ENCODE measurements at places on chromosomes 16 and 17. TPM values are rescaled to one million over a fixed set of nuclear protein-coding genes. Genes with fewer than 3 reads are reported as not detected.
A peak's percentile ranks its signal among the peaks of the same experiment; 100 is the strongest.

DNA sequence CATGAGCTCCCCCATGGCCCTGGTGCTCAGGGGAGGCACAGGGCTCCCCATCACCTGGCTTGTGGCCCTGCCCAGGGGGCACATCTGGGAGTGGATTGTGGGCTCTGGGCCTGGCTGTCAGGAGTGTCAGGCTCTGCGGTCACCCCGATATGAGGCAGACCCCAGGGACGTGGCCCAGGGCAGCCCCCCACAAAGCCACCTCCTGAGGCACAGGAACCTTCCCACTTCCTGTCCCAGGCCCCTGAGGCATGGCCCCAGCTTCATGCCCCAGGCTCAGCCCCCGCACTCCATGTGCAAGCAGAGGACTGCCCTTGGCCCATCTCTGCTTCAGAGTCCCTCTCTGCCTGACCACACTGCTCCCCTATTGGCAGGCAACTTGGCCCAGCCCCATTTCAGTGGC, 160.3 kb downstream of the PCTP start:
- no peak for DNase-seq

DNA sequence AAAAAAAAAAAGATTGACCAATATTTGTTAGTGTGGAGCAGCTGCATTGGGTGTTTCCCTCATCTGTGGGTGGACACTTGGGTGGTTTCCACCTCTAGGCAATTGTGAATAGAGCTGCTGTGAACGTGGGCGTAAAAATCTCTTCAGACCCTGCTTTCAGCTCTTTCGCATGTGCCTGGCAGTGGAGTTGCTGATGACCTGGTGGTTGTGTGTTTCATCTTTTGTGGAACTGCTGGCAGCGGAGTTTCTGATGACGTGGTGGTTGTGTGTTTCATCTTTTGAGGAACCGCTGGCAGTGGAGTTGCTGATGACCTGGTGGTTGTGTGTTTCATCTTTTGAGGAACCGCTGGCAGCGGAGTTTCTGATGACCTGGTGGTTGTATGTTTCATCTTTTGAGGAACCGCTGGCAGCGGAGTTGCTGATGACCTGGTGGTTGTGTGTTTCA, 21.4 kb downstream of the ZC3H18 start:
- DNase-seq: peak; percentile 73

DNA sequence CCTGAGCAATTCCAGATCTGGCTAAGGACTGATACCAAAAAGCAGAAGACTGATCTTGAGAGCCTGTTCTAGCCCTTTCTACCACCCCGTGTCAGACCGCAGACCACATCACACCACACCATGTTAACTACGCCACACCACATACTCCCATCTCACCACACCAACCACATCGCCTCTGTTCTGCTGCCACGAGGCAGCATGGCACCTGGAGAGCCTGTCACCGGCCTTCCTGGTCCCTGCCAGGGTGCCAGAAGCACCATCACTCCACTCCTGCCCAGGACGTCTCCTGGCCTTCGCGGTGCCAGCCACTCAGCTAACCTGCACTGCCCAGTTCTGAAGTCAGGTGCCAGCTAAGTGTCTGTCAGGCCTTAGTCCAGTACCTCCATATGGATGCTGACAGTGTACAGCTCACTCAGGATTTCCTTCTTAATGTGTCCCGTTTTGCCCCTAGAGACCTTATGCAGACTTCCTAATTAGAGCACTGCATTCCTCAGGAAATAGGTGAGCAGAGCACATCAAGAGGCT, 37.2 kb upstream of the BCAR1 start:
- DNase-seq: no peak

DNA sequence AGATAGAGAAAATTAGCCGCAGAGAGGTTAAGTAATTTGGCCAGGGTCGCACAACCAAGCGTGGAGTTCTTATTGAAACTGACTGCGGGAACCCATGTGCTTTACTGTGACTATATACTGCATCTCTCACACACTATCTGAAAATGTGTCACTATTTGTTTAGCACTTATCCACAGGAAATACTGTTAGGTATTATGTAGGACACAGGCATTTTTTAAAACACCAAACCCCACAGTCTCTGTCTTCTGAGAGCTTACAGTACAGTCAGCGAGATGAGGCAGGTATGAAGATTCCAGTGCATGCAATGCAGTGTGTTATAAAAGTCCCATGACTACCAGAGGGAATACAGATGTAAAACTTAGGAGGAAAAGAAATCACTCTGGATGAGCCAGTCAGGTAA, 11.3 kb downstream of the RBL2 start:
- no peak for DNase-seq

DNA sequence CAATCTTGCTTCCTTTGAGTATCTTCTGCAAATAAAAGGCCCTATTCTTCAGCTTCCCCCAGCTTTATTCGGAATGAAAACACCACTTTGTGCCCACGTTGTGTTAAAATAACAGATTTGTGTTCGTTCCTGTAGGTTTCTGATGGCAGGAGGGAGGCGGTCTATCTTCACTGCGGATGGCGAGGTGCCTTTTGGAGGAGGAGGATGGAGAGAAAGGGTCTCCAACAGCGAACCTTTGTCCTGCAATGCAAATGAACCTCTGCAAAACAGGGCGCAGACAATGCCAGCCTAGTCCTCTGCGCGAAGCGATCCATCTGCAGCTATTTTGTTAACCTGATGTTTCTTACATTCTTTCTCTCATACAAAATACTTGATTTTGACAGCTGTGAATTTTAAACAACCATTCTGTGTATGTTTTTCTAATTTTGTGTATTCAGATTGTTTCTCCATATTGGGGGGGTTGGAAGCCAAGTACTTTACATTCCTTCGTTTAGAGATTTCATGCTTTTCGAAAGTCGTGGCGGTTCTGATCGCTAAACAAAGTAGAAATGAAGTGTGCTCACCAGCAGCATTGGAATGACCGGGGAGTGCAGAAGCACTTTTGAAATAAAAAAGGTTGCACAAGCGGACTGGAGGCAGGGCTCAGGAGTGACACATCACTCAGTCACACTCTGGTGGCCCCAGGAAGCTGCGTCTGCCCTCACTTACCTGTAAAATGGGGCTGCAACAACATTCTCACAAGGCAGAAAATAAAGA, 279.0 kb upstream of the IRX5 start:
- peak; percentile 13 for DNase-seq

DNA sequence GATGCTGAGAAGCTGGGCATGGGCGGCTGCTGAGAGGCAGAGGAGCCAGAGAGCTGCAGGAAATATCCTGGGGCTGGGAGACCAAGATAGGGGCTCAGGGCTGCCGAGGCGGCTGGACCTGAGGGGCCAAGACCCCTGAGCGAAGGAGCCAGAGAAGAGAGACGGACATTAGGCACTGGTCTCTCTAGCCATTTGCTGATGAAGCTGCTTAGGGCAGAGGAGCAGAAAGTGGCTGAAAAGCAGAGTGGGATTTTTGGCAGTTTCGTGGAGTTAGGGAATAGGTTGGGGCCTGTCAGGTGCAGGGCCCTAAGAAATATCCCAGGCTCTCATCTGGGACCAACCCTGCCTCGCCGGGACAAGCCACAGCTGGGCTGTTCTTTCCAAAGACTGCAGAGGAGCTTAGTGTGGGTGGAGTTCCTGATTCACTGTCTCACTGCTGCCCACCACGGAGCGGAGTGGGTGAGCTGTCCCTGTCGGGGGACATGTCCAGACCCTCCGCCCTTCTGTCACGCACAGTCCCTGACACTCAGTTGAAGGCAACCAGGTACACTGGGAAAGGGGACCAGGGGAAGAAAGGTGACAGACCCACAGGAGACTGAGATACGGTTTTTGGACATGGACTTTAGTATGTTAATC, 11.3 kb upstream of the DNASE1 start:
- DNase-seq: no peak

DNA sequence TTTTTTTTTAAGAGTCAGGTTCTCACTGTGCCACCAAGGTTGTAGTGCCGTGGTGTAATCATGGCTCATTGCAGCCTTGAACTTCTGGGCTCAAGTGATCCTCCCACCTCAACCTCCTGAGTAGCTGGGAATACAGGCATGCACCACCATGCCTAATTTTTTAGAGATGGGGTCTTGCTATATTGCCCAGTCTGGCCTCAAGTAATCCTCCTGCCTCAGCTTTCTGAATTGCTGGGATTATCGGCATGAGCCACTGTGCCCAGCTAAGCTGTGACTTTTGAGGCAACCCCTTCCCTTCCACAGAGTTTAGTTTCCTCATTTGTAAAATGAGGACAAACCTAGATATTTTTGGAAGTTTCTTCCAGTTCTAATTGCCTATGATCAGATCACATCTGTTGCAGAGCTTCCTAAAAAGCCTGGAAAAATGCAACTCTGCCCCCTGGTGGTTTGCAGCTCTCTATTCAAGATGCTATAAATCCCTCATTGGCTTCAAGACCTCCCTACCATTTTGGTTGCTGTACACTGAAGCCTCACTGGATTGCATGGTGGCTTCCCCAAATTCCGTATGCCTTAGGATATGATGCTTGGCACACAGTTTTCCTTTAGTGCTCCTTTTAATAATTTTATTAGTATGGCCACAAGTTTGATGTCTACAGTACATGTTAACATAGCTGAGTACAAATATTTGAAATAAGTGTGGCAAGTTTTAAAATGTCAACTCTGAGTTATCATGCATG, 19.3 kb downstream of the GDE1 start:
- peak; percentile 43 for DNase-seq

DNA sequence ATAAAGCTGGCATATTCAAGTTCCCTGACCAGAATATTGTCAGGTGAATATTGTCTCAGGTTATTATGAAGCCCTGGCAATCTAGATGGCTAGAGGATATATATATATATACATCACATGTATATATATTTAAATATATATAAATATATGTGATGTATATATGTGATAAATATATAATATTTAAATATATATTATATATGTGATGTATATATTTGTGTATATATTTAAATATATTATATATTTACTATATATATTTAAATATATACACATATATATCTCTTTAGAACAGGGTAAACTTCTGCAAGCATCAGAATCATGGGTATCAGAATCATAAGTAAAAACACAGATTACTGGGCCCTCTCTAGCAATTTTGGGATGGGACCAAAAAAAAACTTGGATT, 112.6 kb downstream of the CDH8 start:
- DNase-seq: no peak

The CCL4L2 gene
- 48.9 TPM for total RNA-seq

GRCh38 chr16:88816736-88817535, 5.2 kb upstream of the APRT start:
- DNase-seq: no peak

The SECTM1 gene
- not detected for total RNA-seq

GRCh38 chr17:33944412-33944811, 310.7 kb upstream of the CCL2 start:
- no peak for DNase-seq

- peak; percentile 65 for DNase-seq
Measured at GRCh38 chr16:57802341-57803133, at the start of gene KIFC3. Gene KIFC3 (minus strand): TSS chr16:57802491. CDS start chr16:57798243, 4,248 bp downstream.

- DNase-seq: no peak
Measured at GRCh38 chr16:29968205-29968604, 5.5 kb upstream of the TAOK2 start.
